Activated CD8-positive, alpha-beta memory T cell treated with anti-CD3 and anti-CD28 coated beads for 1 hour (primary cell): ENCODE measurements at places on chromosomes 7 and 10.
A peak's percentile ranks its signal among the peaks of the same experiment; 100 is the strongest.

- DNase-seq = no peak
Observed at GRCh38 chr10:14547816-14548215, 217.1 kb upstream of the FRMD4A start.

DNA sequence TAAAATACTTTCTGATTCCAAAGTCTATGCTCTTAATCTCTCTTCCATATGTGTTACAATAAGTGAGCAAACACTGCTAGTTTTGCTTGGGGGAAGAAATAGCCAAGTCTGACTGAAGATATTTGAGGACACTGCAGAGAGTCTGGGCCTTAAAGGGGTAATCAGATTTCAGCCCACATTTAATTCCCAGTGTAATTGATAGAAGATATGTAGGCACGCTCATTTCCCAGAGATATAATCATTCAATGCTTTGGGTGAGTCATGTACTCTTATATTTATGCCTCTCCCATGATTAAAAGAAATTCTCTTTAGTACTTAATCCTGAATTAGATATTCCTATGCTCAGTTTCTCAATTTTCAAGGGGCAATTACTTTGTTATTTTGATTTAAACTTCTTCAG lies 178.1 kb upstream of the POM121L12 start:
- DNase-seq = no peak

GRCh38 chr10:122078326-122078725 lies 89.4 kb downstream of the TACC2 start:
- DNase-seq = no peak

DNA sequence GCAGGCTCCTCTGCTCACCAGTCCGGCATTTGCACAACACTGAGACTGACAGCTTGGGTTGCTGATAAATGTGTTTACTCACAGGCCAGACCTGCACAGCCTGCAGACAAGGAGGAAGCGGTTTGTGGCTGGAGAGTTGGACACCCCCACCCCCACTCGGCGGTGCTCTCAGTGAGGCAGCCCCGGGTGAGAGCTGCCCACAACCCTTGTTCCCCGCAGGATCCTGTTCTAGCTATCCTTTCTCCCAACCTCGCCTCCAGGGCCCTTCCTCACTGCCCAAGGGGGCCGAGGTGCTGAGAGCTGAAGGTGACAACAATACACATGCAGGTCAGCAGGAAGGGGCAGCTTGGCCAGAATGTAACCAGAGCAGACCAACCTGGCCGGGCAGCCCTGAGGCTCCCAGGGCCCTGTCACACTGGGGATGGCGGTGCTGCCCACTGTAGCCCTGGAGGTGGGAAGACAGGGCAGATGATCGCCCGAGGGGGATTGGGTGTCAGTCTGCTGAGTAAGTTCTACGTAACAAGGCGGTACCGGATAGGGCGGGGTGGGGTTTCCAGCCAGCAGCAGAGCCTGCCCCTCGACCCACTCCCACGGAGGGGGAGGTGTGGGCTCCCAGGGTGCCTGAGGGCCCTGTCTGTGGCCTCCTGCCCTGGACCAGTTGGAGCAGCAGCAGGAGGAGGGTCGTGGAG lies 2.1 kb upstream of the ADAM8 start:
- DNase-seq = peak; percentile 48

GRCh38 chr7:15015545-15016314 lies 113.2 kb upstream of the DGKB start:
- DNase-seq = no peak

DNA sequence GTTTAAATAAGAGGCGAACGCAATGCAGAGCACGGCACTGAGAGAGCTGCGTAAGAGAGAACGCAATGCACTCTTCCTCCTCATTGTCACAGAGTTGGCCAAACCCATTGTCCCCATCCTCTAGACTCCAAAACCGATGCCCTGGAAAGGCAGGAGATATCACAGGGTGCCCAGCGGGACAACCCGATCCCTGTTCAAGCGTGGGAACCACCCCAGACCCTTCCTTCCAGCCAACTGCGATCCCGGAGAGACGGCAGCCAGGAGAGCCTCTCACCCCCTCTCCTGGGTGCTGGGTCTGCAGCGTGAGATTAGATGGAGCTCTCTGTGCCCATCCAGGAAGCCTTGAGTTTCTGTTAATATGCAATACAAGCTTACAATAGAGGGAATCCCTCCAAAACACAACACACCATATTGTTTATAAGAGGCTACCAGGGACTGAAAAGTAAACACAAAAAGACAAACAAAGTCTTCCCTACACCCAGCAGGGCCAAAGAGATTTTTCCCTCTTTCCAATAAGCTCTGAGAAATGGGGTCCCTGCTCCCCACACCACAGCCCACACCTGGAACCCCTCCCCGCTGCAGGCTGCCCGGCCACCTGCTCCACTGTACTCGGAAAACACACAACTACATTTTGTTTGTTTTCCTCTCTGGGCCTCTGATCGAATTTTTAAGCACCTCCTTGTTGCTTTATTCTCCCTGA lies 187.6 kb downstream of the ADARB2 start:
- no peak for DNase-seq

- DNase-seq = no peak
Observed at GRCh38 chr7:1062296-1063294, 18.2 kb downstream of the GPR146 start.

DNA sequence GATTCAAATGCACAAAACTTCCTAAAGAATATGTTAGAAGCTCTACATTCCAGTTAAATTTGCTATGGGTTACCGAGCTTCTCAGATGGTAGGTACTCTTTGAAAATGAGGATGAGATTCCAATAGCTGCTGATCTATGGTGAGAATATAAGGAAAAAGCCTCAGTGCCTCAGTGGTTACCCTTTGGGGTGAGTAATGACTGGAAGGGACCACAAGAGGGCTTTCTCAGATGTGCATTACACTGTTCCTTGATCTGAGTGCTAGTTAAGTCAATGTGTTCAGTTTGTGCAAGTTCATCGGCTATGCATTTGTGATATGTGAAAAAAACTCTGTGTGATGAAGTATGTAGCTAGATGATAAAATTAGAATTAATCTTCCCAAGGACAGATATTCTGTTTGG lies 3.5 kb downstream of the NRCAM start:
- no peak for DNase-seq

DNA sequence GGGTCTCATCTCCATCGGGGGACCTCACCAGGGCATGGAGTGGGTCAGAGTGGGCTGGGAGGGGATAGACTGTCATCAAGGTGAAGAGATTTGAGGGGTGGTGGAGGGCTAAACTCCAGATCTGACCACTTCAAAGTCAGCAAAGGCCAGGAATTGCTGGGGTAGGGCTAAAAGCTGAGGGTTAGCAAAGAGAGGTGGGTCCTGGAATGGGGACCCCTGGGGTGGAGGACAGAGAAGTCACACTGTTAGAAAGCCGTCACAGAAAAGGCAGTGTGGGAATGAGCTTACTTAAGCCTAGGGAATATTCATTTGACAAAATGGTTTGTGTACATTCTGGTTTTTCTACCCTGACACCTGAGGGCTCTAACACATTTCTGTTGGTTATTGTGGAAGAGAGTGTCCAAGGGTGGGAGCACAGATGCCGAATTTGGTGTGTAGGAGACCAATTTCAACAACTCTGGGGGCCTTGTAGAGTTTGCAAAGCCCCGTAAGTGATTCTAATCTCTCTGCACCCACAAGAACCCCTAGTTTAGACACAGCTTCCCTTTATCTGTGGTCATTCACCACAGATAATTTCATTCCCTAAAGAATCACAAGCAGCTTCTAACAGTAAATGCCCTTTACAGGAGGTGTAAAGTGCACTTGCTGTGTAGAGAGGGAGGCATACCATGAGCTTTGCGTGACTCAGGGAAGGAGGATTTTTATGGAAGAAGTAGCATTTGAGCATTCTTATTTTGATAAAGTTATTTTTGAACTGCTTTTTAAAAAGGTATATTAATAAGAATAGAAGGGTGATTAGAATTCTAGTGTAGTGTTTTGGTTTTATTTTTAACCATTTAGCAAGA lies 6.4 kb downstream of the FBH1 start:
- no peak for DNase-seq

GRCh38 chr7:151218170-151218569 lies 7.9 kb upstream of the H2BK1 start:
- DNase-seq = no peak

DNA sequence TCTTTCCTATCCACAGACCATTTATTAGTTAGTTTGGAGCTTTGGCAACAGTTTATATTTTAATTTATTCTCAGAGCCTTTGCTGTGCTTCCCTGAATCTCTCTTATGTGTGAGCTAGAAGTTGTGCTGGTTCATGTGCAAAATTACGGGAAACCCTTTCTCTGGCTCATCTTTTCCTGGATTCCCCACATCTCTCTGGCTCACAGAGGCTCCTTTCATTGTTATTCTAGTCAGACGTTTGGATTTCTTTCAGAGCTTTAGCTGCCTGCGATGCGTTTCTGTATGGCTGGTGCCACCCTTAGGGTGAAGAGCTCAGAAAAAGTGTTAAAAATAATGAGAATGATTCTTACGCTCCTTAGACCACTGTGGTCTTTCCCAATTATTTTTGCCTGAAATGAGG lies 53.3 kb downstream of the TPST1 start:
- no peak for DNase-seq

DNA sequence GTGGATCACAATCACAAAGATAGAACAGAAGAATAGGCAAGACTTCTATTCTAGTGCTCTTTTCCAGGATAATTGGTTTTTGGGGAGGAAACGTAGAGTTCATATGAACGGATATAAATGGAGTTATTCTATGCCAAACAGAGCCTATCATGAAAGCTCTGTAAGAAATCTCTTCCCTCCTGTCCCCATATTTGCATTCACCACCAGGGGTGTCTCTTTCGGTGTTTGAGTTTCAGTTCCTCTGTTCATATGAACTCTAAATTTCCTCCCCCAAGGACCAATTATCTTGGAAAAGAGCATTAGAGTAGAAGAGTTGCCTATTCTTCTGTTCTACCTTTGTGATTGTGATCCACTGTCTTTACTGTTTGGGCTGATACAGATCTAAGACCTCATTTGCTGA lies 48.3 kb upstream of the CDC14C start:
- no peak for DNase-seq
